Left lung (tissue), 14 donors: ENCODE measurements at places on chromosomes 1 and 21.

DNA sequence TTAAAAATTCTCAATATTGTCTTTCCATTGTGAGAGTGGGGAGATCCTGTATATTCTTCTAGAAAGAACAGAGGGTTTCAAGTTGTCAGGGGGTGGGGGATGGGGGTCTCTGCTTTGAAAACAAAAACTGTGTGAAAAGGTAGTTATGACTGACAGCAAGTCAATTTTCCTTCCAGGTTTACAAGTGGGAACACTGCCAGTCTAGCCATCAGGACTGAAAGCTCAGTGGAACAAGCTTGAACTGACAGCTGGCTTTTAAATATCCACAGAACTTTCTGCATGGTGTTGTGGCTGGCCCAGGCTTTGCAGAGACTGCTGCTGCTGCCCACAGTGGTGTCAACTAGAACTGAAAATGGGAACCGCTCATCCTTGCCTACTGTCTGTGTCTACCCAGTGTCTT lies 162.6 kb downstream of the TNR start:
- no peaks in the 10 kb centered on the region for H3K36me3 ChIP-seq
- no peaks in the 10 kb centered on the region for H3K4me1 ChIP-seq
- DNase-seq = no peak
- no peak overlapping the region for H3K27ac ChIP-seq
- no peaks in the 10 kb centered on the region for H3K27me3 ChIP-seq
- no peak overlapping the region for H3K4me3 ChIP-seq

DNA sequence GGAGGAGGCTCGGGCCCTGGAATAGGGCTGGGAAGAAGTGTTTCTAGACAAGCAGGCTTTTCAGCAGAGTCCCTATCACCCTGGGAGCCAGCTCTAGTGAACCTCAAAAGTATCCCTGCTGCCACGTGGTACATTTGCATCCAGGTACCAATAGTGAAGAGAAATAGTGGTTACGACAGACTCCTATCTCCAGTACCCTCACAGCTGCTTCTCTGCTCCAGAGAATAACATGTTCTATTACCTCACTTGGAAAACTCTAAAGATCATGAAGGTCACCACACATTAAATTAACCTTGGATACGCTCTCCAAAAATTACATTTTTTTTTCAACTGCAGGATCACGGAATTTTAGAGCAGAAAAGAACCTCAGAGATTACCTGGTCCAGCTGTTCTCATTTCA lies 230.4 kb upstream of the PLD5 start:
- H3K4me1 ChIP-seq = no peaks in the 10 kb centered on the region
- H3K36me3 ChIP-seq = no peaks in the 10 kb centered on the region
- DNase-seq = no peak
- H3K4me3 ChIP-seq = no peak overlapping the region

DNA sequence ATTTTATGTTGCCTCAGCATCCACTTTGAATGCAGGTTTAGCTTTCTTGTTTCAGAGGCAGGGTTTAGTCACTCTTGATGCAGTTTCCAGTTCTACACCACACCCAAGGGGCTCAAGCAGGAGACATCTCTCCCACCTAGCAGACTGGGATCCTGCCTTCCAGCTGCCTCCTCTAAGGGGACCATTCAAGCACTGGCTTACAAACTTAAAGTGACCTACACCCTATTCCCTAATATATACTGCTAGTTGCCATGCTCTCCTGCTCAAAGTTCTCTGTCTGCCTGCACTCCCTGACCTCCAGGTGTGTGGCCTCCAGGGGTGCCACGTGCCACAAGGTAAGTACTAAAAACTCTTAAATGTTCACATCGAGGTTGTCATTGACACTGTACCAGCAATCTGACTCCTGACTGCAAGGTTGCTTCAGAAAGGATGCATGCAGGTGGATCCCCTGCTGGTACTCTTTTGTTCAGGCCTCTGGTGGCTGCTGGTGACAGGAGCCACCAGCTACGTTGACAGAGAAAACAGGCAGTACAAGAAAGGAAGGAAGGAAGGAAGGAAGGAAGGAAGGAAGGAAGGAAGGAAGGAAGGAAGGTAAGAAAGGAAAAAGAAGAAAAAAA lies 185.9 kb downstream of the COQ8A start:
- no peaks in the 10 kb centered on the region for H3K4me1 ChIP-seq
- DNase-seq = no peak
- no peak overlapping the region for H3K4me3 ChIP-seq
- H3K36me3 ChIP-seq = peaks cover 8% of the 10 kb centered on the region
- no peaks in the 10 kb centered on the region for H3K27me3 ChIP-seq

DNA sequence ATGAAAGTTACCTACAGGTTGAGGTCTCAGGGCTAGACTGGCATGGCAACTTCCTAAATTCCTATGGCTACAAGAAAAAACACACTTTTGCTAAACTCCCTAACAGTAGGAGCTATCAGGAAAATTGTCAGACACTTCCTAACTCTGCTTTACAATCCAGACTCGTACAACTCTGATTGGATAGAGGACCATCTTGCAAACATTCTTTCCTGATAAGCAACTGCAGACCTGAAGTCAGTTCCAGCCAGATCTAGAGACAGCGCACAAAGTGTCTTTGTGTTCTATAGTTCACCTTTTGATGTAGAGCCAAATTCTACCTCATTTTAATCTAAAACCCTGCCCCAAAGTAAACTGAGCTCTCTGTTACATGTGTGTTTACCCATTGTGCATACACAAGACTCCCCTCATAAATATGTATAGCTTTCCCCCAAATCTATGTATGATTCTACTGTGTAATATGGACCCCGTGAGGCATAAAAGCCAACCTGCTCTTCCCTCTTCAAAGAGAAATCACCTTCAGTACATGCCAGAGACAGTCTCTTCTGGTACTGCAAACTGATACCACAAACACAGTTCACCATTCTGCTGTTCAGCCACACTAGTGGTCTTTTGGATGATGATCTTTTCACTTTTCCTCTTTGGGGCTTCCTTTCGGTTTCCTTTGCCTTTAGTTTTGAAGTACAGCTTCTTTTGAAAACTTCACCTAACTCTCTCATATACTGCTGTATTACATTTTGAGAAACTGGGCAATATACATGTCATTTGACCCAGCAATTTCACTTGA lies 21.7 kb downstream of the ZP4 start:
- H3K27me3 ChIP-seq = no peaks in the 10 kb centered on the region
- no peaks in the 10 kb centered on the region for H3K36me3 ChIP-seq
- DNase-seq = no peak
- no peak overlapping the region for H3K4me3 ChIP-seq
- no peaks in the 10 kb centered on the region for H3K4me1 ChIP-seq

- H3K4me1 ChIP-seq = no peaks in the 10 kb centered on the region
- H3K4me3 ChIP-seq = no peak overlapping the region
- H3K27ac ChIP-seq = no peak overlapping the region
- no peaks in the 10 kb centered on the region for H3K36me3 ChIP-seq
- H3K27me3 ChIP-seq = no peaks in the 10 kb centered on the region
Observed at GRCh38 chr1:163834778-163835177, 513.0 kb downstream of the NUF2 start.

DNA sequence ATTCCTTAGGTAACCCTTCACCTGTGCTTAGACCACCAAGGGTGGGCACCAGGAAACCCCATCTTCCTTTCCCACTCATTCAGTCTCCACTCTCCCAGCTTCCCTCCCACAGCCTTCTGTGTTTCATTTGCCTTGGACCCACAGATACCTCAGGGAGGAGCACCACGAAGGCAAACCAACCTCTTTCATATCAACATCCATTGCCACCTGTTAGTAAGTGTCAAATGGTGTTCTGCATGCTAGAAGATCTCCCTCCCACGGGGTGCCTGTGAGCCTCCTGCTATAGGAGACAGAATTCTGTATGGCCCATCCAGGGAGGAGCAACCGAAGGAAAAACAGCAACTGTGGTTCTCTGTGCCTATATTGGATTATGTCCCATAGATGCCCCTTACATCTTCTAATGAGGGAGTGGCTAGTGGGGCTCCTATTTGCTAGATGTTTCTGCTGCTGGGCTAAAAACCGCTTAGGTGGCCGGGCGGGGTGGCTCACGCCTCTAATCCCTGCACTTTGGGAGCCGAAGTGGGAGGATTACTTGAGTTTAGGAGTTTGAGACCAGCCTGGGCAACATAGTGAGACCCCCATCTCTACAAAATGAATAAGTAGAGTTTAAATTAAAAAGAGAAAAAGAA lies 25.6 kb upstream of the SCCPDH start:
- peak overlapping the region; percentile 10 for H3K4me3 ChIP-seq
- no peaks in the 10 kb centered on the region for H3K27me3 ChIP-seq
- DNase-seq = no peak
- H3K27ac ChIP-seq = no peak overlapping the region

- H3K27ac ChIP-seq = no peak overlapping the region
- no peak overlapping the region for H3K4me3 ChIP-seq
- H3K27me3 ChIP-seq = no peaks in the 10 kb centered on the region
- H3K36me3 ChIP-seq = peaks cover 4% of the 10 kb centered on the region
- H3K4me1 ChIP-seq = peaks cover 7% of the 10 kb centered on the region
Observed at GRCh38 chr1:42758641-42759040, 8.2 kb downstream of the P3H1 start.

DNA sequence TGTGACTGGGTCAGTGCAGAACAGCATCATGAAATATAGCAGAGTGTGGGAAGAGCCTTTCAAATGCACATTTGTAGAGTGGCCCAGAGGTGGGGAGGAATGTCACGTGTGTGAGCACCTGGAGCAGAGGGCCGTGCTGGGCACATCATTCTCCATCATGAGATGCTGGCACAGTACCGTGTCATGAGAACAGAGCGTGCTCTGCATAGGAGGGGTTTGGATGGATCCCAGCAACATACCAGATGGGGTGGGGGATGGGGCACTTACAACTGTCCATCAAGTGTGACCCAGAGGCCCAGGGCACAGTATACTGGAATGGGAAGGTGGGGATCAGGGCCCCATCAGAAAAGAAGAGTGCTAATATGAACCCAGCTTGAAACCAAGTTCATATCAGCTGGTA lies 182.0 kb downstream of the LMX1A start:
- H3K36me3 ChIP-seq = no peaks in the 10 kb centered on the region
- no peaks in the 10 kb centered on the region for H3K4me1 ChIP-seq
- no peak overlapping the region for H3K27ac ChIP-seq
- no peaks in the 10 kb centered on the region for H3K27me3 ChIP-seq
- H3K4me3 ChIP-seq = no peak overlapping the region

GRCh38 chr1:55544826-55545225 lies 329.7 kb upstream of the USP24 start:
- H3K4me1 ChIP-seq = no peaks in the 10 kb centered on the region
- no peak for DNase-seq
- H3K27me3 ChIP-seq = no peaks in the 10 kb centered on the region
- no peak overlapping the region for H3K4me3 ChIP-seq
- H3K36me3 ChIP-seq = no peaks in the 10 kb centered on the region
- H3K27ac ChIP-seq = no peak overlapping the region

DNA sequence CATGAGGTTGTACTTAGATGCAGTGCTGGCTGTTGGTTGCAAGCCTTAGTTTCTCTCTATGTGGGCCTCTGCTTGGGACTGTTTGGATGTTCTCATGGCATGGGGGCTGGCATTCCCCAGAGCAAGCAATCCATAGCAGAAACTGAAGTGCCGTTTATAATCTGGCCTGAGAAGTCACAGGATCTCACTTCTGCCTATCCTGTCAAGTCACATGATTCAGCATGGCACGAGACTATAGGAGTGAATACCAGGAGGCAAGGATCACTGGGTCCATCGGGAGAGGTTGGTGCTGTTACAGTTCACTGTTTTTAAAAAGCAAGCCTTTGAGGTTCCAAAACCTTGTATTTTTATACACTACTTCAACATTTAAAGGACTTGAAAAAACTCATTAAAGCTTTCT lies 16.7 kb downstream of the COLGALT2 start:
- H3K27me3 ChIP-seq = no peaks in the 10 kb centered on the region
- H3K4me1 ChIP-seq = peaks cover 5% of the 10 kb centered on the region
- no peak for DNase-seq

DNA sequence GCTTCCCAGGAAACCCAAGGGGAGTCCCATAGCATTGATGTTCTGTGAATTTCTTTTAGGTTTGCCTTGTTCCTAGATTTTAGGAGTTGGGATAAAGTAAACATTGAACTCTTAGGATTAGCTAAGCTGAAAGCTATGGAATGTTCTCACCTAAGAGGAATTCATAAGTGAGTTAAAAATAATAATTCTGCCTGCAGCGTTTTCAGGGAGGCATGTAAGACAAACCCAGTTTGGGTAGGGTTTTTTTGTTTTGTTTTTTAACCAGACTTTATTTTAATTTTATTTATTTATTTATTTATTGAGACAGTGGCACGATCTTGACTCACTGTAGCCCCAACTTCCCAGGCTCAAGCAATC lies 28.9 kb upstream of the CD101 start:
- no peak for DNase-seq
- no peaks in the 10 kb centered on the region for H3K27me3 ChIP-seq
- no peak overlapping the region for H3K27ac ChIP-seq
- peaks cover 10% of the 10 kb centered on the region for H3K36me3 ChIP-seq
- no peaks in the 10 kb centered on the region for H3K4me1 ChIP-seq

- H3K4me3 ChIP-seq = no peak overlapping the region
- no peaks in the 10 kb centered on the region for H3K36me3 ChIP-seq
- no peaks in the 10 kb centered on the region for H3K27me3 ChIP-seq
Observed at GRCh38 chr1:73860421-73860950, 337.5 kb downstream of the LRRIQ3 start.

GRCh38 chr1:150971583-150972416 lies 2.8 kb downstream of the CERS2 start:
- H3K36me3 ChIP-seq = no peaks in the 10 kb centered on the region
- H3K4me3 ChIP-seq = peak overlapping the region; percentile 87
- peaks cover 33% of the 10 kb centered on the region for H3K4me1 ChIP-seq
- peak overlapping the region; percentile 91 for H3K27ac ChIP-seq
- H3K27me3 ChIP-seq = no peaks in the 10 kb centered on the region

GRCh38 chr1:205488074-205488723 lies 16.3 kb upstream of the CDK18 start:
- no peak overlapping the region for H3K4me3 ChIP-seq
- no peaks in the 10 kb centered on the region for H3K27me3 ChIP-seq
- H3K4me1 ChIP-seq = peaks cover 6% of the 10 kb centered on the region
- no peak overlapping the region for H3K27ac ChIP-seq
- no peaks in the 10 kb centered on the region for H3K36me3 ChIP-seq
- no peak for DNase-seq

- H3K4me3 ChIP-seq = no peak overlapping the region
- H3K27ac ChIP-seq = no peak overlapping the region
- no peaks in the 10 kb centered on the region for H3K36me3 ChIP-seq
- H3K4me1 ChIP-seq = no peaks in the 10 kb centered on the region
- no peaks in the 10 kb centered on the region for H3K27me3 ChIP-seq
- no peak for DNase-seq
Observed at GRCh38 chr1:199875856-199876255, 151.7 kb upstream of the NR5A2 start.

GRCh38 chr1:219985169-219985568 lies 56.8 kb upstream of the SLC30A10 start:
- H3K4me3 ChIP-seq = no peak overlapping the region
- no peaks in the 10 kb centered on the region for H3K4me1 ChIP-seq
- peaks cover 85% of the 10 kb centered on the region for H3K36me3 ChIP-seq
- DNase-seq = no peak
- H3K27me3 ChIP-seq = no peaks in the 10 kb centered on the region

- H3K36me3 ChIP-seq = no peaks in the 10 kb centered on the region
- no peaks in the 10 kb centered on the region for H3K27me3 ChIP-seq
- H3K4me3 ChIP-seq = no peak overlapping the region
- H3K27ac ChIP-seq = no peak overlapping the region
Observed at GRCh38 chr1:10762875-10763274, 33.6 kb downstream of the CASZ1 start.

- H3K4me1 ChIP-seq = no peaks in the 10 kb centered on the region
- peak; percentile 77 for DNase-seq
- no peak overlapping the region for H3K27ac ChIP-seq
- H3K36me3 ChIP-seq = no peaks in the 10 kb centered on the region
Observed at GRCh38 chr1:93629101-93630059, 52.3 kb downstream of the BCAR3 start.
